ENCODE measurements at places on chromosomes 7 and 10.

- DNase-seq = peak; percentile 69
These were observed 39.6 kb upstream of the HSPB1 start for GRCh38 chr7:76262683-76263402.

DNA sequence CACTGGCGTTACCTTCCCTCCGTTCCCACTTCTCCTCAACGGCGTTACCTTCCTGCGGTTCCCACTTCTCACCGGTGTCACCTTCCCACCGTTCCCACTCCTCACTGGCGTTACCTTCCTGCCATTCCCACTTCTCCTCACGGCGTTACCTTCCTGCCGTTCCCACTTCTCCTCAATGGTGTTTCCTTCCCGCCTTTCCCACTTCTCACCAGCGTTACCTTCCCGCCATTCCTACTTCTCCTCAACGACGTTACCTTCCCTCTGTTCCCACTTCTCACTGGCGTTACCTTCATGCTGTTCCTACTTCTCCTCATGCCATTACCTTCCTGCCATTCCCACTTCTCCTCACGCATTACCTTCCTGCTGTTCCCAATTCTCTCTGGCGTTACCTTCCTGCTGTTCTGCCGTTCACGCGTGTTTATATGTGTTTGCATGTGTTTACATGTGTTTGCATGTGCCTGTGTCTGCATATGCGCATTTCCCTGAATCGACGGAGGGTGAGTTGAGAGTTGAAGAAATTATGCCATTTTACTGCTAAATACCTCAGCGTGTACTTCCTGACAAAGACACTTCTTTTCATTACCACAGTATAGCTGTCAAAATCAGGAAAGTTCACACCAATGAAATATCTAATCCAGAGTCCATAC lies 23.2 kb upstream of the CFAP46 start:
- DNase-seq = no peak

DNA sequence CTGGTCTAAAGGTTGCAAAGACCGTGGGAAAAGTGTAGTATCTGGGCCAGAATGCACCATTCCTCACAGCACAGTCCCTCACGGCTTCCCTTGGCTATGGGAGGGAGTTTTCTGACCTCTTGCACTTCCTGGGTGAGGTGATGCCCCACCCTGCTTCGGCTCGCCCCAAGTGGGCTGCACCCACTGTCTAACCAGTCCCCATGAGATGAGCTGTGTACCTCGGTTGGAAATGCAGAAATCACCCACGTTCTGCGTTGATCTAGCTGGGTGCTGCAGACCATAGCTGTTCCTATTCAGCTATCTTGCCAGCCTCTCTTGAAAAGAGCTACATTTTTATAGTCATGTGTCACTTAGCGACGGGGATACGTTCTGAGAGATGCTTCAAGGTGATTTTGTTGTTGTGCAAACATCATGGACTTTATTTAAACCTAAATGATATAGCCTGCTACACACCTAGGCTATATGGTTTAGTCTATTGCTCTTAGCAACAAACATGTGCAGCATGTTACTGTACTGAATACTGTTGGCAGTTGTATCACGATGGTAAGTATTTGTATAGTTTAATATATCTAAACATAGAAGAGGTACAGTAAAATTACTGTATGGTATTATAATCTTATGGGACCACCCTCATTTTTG lies 120.0 kb downstream of the PPP1R9A start:
- no peak for DNase-seq

DNA sequence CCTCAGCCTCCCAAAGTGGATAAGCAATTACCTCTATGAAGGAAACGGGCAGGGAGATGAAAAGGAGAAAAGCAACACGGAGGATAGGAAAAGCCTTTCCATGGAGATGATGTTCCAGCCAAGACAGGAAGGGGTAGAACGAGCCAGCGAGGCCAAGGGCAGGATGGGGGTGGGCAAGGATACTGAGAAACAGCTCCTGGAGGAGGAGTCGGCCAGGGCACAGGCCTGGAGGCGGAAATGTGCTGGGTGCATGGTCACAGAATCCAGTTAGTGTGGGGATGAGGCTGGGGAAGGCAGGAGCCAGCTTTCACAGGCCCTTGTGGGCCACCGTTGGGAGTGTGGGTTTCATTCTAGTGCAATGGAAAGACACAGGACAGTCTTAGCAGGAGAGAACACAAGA lies 162.6 kb downstream of the JAZF1 start:
- DNase-seq = no peak

DNA sequence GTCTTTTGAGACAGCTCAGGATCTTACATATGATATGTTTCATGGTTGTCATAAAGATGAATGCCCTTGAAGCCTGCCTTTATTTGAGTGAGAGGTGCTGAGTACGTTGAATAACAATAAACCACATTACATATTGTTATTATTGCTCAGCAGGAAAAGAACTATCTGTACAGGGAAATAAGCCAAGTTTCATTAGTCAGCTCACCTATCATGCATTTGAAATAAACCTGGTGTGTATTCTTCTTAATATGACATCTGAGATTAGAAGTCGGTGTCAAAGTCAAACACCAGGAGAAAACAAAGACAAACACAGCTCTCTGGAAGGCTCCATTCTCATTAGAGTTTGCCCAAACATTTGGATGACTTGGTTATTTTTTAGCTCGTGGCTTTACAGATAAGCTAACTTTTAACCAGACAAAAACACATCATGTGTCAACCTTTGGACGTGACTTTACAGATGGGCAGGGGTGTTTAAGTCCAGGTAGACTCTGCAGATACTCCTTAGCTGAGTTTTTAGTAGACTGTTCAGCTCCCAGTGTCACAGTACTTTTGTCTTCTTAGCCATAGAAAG lies 71.2 kb upstream of the AOAH start:
- DNase-seq = no peak

DNA sequence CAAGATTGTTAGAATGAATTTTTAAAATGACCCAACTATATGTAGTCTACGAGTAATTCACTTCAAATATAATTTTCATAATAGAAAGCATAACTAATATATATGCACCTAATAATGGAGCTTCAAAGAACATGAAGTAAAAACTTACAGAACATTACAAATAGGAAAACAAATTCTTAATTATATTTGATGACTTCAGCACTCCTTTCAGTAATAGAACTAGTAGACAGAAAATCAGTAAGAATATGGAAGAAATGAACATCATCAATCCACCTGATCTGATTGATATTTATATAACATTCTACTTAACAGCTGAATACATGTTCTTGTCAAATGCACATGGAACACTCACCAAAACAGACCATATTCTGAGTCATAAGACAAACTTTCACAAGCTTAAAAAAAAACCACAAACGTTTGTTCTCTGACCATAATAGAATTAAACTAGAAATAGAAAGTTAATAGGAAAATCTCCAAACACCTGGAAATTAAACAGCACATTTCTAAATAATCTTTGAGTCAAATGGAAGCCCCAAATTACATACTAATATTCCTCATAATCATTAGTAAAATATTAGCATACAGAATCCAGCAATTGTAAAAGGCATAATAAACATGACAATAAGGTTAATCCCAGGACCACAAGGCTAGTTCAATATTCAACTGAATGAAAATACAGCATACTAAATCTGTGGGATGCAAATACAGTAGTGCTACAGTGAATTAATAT lies 48.0 kb downstream of the BRAF start:
- DNase-seq = no peak

DNA sequence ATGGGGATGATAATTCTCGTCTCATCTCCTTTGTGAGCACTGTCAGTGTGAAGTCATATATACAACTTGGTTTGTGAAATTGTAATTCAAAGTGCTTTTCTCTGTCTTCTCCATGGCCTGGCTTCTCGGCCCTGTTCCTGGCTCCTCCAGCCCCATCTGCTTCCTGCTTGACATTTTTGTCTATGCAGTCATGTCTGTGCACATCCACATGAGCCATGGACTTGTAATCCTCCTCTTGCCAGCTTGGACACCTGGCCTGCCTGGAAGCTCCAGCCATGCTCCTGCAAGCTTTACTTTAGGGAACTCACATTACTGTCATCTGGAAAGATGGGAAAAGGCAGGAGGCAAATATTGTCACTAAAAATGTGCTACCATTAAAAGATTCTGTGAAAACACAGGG lies 576.0 kb upstream of the DPP6 start:
- DNase-seq = no peak

GRCh38 chr10:115093776-115094408 lies 727 bp downstream of the ATRNL1 start:
- DNase-seq = no peak

GRCh38 chr10:78626471-78626870 lies 442.3 kb upstream of the ZMIZ1 start:
- DNase-seq = no peak

DNA sequence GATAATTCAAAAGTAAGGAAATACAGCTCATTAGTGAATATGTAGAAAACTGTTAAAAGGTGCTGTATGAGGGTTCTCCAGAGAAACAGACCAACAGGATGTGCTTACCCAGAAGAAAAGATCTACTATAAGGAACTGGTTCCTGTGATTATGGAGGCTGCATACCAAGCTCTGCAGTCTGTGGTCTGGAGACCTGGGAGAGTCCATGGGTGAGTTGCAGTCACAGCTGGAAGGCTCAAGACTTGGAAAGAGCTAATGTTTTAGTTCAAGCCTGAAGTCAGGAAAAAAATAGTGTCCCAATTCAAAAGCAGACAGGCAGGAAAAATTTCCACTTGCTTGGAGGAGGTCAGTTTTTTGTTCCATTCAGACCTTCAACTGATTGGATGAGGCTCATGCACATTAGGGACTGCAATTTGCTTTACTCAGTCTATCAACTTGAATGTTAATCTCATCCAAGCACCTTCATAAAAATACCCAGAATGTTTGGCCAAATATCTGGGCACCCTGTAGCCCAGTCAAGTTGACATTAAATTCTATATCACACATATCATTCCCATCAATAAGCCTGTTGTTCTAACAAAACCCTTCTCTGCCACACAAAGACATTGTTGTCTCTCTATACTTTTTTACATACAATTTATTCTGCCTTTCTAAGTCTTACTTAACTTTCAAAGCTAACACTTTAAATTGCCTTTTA lies 197.9 kb upstream of the KLF6 start:
- no peak for DNase-seq

- no peak for DNase-seq
These were observed 153.0 kb downstream of the GRK5 start for GRCh38 chr10:119360181-119360921.

- no peak for DNase-seq
These were observed 484 bp downstream of the ZNF438 start for GRCh38 chr10:31031205-31031557.

GRCh38 chr10:102153093-102153620 lies 968 bp downstream of the NOLC1 start:
- no peak for DNase-seq

- DNase-seq = no peak
These were observed 27.5 kb upstream of the NME8 start for GRCh38 chr7:37820708-37821468.

DNA sequence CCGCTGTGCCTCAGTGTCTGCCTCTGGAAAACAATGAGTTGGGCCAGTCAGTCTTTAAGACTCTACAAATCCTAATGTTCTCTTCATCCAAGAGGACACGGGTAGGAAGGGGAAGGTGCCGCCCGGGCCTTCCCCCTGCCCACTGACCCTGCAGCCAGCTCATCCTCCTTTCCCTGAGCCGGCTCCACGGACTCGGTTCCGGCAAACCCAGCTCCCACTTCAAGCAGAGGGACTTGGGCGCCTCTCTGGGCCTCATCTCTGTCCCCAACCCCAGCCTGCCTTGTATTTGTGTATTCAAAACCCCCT lies 95.6 kb downstream of the C10orf105 start:
- DNase-seq = no peak

GRCh38 chr7:36644625-36645422 lies 79.5 kb downstream of the AOAH start:
- no peak for DNase-seq

DNA sequence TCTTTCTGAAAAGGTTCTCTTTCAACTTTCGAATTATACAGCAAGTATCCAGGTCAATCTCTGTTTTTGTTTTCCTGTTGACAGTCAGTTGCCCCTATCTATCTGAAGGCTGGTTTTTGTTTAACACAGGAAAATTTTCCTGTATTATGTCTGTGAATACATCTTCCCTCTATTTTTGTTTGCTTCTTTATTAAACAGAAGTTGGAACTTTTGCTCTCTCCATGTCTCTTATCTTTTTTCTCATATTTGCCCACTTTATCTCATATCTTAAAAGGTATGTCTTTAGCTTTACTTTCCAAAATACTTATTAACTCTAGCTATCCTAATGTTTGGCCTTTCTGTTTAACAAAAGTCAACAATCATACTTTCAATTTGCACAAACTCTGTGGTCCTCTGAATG lies 95.0 kb downstream of the BRAF start:
- DNase-seq = no peak

- DNase-seq = peak; percentile 88
These were observed 1.7 kb downstream of the SORCS3 start for GRCh38 chr10:104642658-104643302.

DNA sequence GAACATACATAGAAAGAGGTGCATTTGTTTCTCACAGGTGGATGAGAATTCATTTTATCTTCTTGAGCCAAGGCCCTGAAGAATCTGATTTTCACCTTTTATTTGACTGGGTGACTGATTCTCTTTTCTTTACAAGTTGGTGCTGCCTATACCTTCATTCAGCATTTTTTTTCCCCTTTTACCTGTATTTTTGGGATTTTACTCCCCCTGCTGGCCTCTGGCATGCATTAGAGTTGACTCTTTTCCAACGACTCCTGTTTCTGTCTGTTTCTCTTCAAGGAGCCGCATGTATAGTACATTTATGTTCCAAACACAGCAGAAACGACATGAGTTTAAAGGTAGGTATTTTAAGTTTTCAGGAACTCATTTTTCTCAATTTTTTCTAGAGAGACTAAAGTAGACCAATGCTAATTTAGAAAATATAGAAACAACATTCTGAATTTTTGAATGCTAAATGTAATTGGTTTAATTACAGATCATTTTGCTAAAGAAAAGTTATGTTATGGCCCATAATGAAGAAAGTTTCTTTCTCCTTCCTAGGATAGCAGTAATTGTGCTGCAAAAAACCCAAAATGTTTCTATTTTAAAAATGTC lies 149.8 kb upstream of the HDAC9 start:
- DNase-seq = peak; percentile 60

DNA sequence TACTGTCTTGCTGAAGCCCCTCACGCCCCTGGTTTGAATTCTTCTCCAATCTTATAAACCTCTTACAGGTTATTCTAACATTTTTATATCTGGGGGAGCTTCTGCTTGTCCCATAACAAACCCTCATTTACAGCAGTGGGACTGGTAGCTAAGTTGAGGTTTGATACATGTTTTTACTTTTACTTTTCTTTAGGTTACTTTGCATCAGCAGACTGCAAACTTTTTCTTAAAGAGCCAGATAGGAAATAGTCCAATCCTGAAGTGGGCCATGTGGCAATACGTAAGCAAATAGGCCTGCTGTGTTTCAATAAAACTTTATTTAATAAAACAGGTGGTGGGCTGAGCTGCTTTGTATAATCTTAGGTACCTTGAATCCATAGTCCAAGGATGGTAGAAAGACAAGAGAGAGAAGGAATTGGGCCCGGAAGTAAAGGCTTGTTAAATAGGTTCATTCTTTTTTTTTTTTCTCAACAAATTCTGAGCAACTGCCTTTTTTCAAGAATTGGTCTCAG lies 27.3 kb downstream of the RAB18 start:
- no peak for DNase-seq

- DNase-seq = no peak
These were observed 73.9 kb downstream of the NRP1 start for GRCh38 chr10:33260403-33261149.

- DNase-seq = no peak
These were observed 17.9 kb downstream of the ZFAND2A start for GRCh38 chr7:1142051-1142635.

Measured in endothelial cell (in vitro differentiated cells).